ENCODE measurements at places on chromosomes 16 and 17.

- DNase-seq: no peak
Observed at GRCh38 chr17:50356418-50356817, 10.5 kb downstream of the XYLT2 start.

DNA sequence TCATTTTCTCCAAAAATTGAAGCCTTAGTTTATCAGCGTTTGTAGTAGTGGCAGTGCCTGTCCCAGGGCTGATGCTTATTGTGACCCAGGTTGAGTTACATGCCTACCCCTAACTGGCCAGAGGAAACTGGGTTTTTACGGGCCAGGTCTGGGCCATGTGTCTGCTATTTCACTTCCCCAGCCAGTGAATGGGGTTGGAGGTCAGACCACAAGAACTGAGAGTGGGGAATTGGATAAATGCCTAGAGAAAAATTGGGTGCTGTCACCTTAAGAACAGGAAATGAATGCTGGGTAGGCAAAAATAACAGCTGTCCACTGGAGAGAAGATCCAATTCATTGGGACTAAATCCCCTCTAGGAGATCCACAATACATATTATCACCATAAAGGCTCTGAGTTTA, 5.2 kb downstream of the ADPRM start:
- no peak for DNase-seq

DNA sequence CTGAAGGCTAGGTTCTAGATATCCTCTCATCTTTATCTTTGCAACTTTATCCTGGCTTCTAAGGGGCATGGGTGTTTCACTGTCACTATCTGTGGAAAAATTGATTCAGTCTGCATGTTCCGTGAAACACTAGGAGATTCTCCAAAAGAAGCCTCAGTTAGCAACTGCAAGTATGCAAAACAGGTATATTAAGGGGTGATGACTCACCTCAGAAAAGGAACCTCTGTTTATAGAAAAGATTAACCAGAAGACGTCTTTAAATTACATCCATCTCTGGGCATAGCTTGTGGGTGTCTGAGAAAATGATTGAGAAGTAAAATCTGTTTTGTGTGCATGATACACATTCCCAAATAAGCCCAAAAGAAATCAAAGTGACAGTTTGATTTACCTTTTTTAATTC, 353.8 kb upstream of the HSBP1 start:
- DNase-seq: no peak

DNA sequence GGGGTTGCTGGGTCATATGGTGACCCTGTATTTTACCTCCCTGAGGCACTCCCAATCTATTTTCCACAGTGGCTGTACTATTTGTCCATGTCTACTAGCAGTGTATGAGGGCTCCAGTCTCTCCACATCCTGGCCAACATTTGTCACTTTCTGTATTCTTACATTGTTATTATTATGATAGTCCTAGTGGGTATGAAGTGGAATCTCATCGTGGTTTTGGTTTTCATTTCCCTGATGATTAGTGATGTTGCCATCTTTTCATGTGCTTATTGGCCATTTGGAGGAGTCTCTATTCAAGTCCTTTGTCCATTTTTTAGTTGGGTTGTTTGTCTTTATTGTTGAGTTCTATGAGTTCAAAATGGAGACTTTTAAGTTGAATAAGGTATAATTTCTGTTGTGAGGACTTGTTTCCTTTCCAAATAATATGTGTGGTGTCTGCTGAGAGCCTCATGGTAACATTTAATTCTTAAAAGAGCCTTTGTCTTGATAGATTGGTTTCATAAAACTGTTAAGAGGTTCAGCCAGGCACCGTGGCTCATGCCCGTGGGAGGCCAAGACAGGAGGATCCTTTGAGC, 108.2 kb downstream of the RPTOR start:
- no peak for DNase-seq

GRCh38 chr16:70662991-70663523, 16.7 kb downstream of the IL34 start:
- no peak for DNase-seq

DNA sequence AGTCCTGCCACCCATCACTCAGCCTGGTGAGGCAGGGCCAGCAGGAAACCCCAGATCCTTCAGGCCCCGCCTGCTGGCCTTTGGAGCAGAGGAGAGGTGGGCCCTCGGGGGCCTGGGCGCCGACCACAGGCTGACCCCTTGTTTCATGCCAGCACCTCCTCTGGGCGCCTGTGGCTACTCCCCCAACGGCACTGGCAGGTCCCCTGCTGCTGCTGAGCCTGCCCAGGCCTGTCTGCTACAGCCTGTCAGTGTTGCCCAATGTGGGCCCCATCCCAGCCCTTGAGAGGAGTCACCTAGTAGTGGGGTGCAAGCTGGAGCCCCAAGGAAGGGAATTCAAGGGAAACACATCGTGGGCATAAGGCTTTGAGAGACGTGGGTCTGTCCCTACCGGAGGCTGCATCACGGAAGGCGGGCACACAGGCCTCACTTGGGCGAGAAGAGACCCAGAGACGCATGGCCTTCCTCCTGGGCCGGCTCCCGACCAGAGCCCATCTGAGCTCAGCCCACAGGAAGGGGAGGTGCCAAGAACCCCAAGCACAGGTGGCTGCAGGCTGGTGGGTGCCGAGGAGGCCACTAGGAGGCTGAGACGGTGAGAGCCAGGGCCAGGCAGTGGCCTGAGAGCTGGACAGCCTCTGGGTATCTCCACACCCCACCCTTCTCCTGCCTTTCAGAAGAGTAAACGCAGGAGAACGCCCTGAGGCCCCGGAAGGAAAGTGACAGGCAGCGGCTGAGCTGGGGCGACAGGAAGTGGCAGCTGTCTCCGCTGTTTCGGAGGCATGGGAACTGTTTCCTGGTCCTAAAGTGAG, 8.0 kb upstream of the FASN start:
- DNase-seq: peak; percentile 66

GRCh38 chr16:19114359-19115147, 789 bp downstream of the ITPRIPL2 start:
- DNase-seq: no peak

- DNase-seq: no peak
Observed at GRCh38 chr16:24124291-24124690, 131.8 kb upstream of the CACNG3 start.

- DNase-seq: peak; percentile 26
Observed at GRCh38 chr17:81831957-81832607, 1.0 kb downstream of the MCRIP1 start.

- no peak for DNase-seq
Observed at GRCh38 chr17:30212750-30213149, 22.7 kb downstream of the SLC6A4 start.

DNA sequence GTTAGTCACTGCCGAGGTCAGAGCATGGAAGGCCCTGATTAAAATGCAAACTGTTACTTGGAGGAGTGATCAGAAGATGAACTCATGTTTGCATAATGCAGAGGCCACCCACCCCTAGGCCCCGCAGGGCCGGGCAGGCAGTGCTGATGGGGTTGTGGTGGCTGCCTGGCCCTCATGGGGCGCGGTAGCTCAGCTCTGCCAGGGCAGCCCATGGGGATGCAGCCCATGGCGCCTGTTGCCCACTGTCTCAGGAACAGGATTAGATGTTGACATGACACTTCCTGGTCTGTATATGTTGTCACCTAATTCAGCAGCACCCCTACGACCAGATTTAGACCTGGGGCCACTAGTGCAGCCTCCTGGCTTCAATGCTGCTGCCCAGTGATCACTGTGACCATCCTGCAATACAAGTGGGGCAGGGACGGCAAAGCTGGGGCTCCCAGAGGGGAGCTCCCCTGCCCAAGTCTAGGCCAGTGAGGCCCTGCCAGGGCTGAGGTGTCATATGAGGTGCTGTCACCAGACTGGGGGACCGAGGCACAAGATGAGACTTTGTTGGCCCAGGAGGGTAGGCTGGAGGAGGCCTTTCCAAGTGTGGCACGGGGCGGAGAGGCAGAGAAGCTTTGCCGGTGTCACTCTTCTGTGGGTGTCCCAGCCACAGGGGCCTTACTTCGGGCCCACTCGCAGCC, 49.1 kb downstream of the RAI1 start:
- no peak for DNase-seq

- no peak for DNase-seq
Observed at GRCh38 chr16:49929626-49930025, 73.7 kb upstream of the ZNF423 start.

GRCh38 chr17:44130693-44131349, 7.4 kb upstream of the HDAC5 start:
- DNase-seq: no peak

DNA sequence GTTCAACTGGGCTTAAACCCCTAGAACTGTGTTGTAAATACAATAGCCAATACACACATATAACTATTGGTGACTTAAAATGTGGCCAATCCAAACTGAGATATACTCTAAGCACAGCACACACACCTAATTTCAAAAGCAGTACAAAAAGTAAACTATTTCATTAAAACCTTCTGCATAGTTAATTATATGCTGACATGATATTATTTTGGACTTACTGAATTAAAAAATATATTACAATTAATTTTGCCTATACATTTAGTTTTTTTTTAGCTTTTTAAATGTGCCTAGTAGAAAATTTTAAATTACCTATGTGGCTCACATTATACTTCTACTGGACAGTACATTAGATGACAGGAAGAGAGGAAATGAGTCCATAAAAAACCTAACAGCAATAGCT, 21.5 kb downstream of the MED13 start:
- DNase-seq: no peak

GRCh38 chr16:84234321-84235241, 5.2 kb downstream of the KCNG4 start:
- no peak for DNase-seq
